Non-pigmented ciliary epithelial cell (primary cell): ENCODE measurements at places on chromosomes 1 and 21.

GRCh38 chr1:33143176-33143575 is 38.7 kb downstream of the TRIM62 start:
- no peak for DNase-seq

- no peak for DNase-seq
Measured at GRCh38 chr1:94873520-94874351, 53.2 kb downstream of the CNN3 start.

DNA sequence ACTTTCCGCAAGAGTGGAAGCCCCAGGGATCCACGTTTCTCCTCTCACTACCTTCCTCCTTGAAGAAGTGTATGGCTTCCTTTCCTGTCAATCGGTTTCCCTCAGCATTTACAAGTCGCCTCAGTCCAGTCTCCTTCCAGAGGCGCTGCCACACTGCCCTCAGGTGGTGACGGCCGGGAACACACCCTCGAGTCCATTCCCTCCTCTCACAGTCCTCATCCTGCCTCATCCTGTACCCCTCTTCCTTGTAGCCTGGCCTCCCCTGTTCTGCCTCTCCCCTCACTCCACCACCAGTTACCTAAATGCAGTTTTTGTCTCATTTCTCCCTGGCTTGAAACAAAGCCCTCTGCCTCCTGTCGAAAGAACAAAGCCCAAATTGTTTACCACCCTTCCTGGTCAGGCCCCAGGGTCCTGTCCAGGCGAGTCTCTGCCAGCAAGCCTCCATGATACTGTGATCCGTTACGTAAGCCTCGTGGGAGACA is 23.2 kb upstream of the LSM10 start:
- DNase-seq: peak; percentile 50

- DNase-seq: no peak
Measured at GRCh38 chr1:100413035-100413434, 60.7 kb downstream of the CDC14A start.

- DNase-seq: no peak
Measured at GRCh38 chr1:161180639-161181038, 3.3 kb upstream of the B4GALT3 start.

DNA sequence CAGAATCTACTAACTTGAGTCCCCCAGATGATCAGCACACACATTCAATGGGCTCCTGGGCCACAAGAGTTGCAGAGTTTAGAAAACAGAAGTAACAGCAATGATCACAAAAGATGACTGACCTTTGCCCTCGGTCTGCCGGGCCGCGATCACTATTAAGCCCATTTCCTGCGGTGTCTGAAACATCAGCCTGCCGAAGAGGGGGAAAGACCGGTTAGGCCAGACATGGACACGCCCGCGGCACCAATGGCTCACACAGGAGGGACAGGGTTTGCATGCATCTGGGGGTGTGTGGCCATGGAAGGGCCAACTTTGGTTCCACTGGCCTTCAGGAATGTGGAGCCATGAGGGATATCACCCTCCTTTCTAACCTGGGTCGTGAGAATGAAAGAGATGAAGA is 68.2 kb downstream of the SIM2 start:
- DNase-seq: no peak

DNA sequence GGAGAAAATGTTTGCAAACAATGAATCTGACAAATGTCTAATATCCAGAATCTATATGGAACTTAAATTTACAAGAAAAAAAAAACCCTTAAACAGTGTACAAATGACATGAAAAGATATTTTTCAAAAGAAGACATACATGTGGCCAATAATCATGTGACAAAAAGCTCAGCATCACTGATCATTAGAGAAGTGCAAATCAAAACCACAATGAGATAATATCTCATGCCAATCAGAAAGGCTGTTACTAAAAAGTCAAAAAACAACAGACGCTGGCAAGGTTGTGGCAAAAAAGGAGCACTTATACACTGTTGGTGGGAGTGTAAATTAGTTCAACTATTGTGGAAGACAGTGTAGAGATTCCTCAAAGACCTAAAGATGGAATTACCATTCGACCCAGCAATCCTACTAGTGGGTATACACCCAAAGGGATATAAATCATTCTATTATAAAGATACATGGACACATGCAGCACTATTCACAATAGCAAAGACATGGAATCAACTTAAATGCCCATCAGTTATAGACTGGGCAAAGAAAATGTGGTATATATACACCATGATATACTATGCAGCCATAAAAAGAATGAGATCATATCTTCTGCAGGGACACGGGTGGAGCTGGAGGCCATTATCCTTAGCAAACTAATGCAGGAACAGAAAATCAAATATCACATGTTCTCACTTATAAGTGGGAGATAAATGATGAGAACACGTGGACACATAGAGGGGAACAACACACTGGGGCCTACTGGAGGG is 123.2 kb downstream of the PTPRC start:
- DNase-seq: no peak

DNA sequence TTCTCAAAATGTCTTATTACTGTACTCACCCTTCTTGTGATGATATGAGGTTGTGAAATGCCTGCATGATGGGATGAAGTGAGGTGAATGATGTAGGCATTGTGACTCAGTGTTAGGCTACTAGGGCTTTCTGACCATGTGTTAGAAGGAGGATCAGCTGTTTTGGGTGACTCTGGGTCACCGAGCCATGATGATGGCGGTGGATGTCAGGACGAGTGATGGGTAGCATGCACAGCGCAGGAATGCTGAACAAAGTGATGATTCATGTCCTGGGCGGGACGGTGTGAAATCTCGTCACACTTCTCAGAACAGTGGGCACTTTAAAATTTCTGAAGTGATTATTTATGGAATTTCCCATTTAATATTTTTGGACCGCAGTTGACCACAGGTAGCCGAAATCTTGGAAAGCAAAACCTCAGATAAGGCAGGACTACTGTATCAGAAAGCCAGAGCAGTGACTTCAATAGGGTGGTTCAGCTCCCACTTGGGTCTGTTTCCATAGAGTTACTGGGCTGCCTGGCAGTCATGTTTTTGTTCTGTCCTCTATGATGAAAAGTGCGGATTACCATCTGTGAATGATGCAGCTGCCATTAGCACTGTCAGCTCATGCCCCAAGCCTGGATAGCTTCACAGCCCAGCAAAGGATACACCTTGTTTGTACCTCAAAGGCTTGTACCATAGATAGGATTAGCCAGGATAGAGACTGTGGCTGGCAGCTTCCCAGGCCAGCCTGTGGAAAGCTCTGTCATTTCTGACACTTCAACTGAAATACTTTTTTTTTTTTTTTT is 26.6 kb downstream of the IL6R start:
- DNase-seq: peak; percentile 90

- DNase-seq: no peak
Measured at GRCh38 chr1:205310976-205311704, 10.4 kb downstream of the NUAK2 start.

- DNase-seq: no peak
Measured at GRCh38 chr1:29341936-29342335, 105.6 kb downstream of the PTPRU start.

GRCh38 chr1:85578321-85579295 is 2.0 kb upstream of the CCN1 start:
- DNase-seq: peak; percentile 96

DNA sequence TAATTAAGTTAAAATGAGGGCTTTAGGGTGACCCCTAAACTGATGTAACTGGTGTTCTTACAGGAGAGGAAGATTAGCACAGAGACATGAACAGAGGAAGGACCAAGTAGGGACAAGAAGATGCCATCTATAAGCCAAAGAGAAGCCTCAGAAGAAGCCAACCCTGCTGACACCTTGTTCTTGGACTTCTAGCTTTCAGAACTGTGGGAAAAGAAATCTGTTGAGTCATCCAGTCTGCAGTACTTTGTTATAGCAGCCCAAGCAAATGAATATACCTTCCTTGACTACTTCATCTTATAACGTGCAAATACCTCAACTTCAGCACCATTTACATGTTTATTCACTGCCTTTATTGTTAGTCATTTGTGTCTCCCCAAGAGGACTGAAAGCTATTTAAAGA is 3.4 kb downstream of the ZBTB21 start:
- DNase-seq: no peak

DNA sequence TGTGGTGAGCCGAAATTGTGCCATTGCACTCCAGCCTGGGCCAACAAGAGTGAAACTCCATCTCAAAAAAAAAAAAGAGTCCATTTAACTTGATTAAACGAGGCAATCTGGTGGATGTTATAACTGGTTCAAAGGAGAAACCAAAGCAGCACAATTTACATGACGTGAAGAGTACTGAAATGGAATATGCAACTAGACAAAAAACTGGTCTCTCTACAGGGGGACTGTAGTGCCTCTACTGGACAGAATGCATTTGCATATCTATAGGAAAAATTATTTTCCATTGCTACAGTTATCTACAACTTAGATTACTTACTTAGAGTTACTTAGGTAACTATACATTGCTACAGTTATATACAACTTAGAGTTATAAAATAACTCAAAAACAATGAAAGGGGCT is 2.7 kb upstream of the CAPN2 start:
- DNase-seq: no peak

DNA sequence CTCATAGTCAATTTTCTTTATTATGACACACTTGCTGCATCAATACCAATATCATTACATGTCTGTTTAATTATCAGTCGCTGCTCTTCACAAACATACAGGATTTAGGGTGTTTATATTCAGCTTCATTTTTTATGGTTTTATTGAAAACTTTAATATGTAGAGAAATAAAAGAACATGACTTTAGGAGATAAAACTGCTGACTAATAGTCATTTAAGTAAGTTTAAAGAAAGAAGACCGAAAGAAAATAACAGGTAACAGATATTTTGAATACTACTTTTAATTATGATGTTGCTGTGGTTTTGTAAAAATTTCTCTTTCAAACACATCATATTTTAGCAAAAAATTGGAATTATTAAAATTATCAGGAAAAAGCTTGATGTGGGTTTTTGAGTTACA is 685.1 kb upstream of the BRINP3 start:
- no peak for DNase-seq

DNA sequence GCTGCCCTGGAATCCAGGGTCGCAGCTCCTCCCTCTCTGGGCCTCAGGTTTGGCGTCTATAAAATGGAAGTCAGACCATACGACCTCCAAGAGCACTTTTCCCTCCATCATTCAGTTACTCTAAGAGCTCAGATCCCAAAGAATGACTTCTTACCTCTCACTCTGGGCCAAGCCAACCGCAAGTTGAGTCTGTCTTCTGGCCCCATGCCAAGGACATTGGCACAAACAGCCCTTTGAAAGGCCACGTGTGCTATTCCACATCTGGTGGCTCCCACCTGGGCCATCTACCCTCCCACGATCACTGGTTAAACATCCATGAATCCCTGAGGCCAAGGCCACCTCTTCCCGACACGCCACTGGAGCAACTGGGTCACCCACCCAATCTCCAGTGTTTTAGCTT is 12.4 kb downstream of the SLC2A7 start:
- DNase-seq: no peak

DNA sequence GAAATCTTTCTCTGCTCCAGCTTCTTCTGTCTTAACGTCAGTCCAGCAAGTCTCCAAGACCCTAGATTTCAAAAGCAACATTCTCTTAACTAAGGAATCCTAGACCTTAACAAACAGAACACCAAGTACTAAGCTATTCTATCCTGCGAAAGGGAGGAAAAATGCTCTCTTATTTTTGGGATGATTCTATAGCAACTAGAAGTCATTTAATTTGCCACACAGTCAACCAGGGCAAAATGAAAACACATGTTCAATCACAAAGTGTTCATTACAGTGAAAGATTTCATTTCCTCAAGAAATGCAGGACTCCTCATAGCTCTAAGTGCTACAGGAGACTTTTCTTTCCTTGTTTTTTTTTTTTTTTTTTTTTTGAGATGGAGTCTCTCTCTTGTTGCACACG is 36.2 kb upstream of the DOCK7 start:
- DNase-seq: no peak

DNA sequence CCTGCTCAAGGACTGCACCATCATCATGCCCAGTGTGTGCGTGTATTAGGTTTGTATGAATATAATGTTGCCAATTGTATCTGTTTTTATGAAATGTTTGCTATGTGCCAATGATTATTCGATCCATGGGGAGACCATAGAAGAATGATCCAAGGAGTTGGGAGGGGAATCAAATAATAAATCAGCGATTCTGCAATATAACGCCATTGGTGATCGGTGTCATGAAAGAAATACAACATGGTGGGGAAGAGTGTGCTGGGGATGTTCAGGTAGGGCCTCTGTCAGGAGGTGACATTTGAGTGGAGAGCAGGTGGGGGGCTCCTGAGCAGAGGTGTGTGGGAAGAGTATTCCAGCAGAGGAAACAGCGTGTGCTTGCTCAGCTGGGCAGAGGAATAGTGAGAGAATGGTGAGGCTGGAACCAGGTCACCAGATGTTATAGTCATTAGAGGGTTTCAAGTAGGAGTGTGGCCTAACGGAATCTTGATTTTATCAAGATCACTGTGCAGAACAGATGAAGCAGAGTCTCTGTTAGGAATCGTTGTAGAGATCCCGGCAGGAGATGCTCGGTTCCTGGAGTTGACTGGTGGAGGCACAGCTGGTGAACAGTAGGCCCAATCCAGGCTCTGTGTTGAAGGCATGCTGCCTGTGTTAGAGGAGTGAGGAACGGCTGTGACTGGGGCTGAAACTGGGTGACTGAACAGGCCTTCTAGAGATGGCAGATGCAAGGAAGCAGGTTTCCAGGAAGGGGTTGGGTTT is 2.9 kb upstream of the ZNF496 start:
- DNase-seq: no peak

DNA sequence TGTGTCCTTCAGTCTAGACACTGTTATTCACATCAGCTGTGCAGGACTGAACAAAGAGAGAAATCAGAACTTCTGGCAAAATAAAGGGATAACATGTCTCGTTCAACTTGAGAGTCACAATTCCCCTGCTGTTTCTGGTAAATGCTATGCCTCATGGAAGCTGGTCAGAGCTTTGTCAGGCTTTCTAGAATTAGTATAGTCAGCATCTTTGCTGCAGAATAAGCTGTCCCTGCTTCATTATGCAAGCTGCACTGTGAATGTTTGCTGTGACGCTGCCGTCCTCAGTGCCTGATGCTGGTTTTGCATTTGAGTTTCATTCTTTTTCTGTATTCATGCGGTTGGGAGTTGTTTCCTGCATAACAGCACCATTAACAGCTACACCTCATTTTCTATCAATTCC is 96.4 kb upstream of the KCNJ6 start:
- no peak for DNase-seq

DNA sequence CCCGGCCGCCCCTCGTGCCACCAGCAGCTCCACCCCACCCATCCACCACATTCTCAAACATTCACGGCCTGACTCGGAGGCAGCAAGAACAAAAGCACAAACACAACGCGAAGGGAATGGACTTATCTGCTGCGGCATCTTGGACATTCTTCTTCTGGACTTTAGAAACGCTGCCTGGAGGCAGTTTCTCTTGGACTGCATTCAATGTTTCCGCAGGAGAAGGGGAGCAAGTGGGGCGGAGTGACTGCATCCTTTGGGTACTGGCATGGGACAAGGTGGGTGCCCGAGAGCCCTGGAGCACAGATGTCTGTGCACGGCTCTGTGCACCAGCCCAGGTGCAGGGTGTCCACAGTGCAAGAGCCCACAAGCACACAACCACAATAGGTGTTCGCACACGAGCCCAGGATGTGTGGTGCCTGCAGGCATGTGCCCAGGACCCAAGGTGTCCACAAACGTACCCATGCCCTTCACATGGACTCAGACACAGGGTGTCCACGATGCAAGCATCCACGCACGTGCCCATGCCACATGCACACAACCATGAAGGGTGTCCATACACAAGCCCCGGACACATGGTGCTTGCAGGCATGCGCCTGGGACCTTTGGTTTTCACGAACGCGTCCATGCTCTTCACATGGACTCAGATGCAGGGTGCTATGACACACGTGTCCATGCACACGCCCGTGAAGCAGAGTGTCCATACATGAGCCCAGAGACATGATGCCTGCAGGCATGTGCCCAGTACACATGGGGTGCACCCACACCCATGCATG is 53.6 kb downstream of the WNT9A start:
- no peak for DNase-seq
